ENCODE measurements at places on chromosomes 12 and 14.
A peak's percentile ranks its signal among the peaks of the same experiment; 100 is the strongest.

DNA sequence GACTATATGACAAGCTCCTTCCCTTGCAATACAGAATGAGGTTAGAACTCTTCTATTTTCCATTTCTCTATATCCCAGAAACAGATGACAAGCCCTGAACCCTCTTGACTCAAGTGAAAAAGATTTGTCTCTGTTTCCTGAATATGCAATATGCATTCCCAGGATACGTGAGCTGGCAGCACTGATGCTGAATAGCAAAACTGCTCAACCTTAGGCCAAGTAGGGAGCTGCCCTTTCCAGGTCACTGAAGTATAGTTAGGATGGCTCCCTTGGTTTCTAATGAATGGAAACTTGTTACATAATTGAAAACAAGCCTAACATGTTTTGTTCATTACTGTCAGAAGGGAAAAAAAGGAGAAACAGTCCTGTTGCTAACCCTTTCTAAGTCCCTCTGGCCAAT lies 47.9 kb upstream of the PLEKHG7 start:
- DNase-seq, result no peak

GRCh38 chr14:105065280-105066228 lies at the start of gene GPR132:
GPR132 (minus strand) TSS chr14:105065430; CDS start chr14:105055420, 10,010 bp downstream.
- DNase-seq, result peak; percentile 84

- DNase-seq, result no peak
Observed at GRCh38 chr14:74794947-74795346, 31.8 kb downstream of the YLPM1 start.

GRCh38 chr12:124485371-124485770 lies 82.0 kb downstream of the NCOR2 start:
- DNase-seq, result no peak

DNA sequence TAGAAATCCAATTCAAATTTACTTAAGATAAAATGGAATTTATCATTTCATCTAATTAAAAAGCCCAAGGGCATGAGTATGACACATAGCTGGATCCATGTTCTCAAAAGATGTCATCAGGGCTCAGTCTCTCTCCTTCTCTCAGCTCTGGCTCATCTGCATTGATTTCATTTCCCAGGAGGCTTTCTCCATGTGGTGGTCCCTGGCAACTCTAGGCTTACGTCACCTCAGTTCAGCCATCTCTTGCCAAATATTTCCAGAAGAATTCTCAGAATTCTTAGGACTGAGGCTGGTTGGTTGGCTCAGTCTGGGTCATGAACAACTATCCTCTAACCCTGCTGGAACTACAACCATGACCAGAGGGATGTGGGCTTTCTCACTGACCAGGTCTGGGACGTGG lies 65.3 kb downstream of the FOS start:
- no peak for DNase-seq

GRCh38 chr12:25644979-25645378 lies 91.9 kb upstream of the LMNTD1 start:
- no peak for DNase-seq

DNA sequence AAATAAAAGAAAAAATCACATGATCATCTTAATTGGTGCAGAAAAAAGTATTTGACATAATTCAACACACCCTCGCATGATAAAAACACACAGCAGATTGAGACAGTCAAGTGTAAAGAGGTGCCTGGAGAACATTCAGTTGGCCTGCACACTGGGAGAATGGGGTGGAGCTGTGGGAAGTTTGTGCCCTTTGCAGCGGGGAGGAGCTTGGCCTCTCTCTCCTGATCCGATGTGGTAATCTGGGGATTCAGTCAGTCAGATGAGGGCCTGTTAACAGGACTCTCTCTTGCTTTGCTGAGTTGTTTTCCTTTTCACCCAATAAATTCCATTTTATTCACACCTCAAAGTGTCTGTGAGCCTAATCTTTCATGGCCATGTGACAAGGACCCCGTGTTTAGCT lies 5.9 kb downstream of the SERPINA6 start:
- DNase-seq, result no peak

- DNase-seq, result no peak
Observed at GRCh38 chr12:5203274-5203673, 159.6 kb downstream of the KCNA5 start.

DNA sequence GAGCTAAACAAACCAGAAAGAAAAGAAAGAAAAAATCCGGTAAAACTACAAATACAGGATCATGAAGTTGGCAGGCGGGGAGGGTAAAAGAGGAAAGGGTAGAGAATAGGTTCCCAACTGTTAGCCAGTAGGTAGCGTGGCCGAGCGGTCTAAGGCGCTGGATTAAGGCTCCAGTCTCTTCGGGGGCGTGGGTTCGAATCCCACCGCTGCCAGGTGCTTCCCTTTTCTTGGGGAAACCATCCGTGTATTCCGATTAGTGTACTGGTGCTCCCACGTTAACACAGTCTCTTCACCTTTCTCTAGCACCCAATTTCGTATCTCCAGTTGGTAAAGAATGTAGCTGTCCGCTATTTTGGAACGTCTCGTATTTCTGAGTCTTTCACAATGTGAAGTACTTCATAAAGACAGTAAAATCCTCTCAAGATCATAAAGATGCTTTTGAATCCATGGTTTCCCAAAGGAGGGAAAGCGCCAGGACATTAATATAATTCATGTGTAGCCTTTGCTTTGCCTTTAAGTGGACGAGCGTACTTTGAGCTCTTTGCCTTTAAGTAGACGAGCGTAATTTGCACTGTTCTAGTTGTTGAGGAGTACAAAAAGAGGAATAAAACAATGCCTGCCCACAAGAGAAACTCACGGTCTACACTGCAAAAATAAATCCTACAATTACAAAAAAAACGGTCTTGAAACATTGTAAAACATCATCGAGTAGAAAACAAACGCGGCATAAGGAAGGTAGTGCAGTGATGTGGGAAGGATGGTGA lies 19.0 kb upstream of the RNASE12 start:
- peak; percentile 62 for DNase-seq

DNA sequence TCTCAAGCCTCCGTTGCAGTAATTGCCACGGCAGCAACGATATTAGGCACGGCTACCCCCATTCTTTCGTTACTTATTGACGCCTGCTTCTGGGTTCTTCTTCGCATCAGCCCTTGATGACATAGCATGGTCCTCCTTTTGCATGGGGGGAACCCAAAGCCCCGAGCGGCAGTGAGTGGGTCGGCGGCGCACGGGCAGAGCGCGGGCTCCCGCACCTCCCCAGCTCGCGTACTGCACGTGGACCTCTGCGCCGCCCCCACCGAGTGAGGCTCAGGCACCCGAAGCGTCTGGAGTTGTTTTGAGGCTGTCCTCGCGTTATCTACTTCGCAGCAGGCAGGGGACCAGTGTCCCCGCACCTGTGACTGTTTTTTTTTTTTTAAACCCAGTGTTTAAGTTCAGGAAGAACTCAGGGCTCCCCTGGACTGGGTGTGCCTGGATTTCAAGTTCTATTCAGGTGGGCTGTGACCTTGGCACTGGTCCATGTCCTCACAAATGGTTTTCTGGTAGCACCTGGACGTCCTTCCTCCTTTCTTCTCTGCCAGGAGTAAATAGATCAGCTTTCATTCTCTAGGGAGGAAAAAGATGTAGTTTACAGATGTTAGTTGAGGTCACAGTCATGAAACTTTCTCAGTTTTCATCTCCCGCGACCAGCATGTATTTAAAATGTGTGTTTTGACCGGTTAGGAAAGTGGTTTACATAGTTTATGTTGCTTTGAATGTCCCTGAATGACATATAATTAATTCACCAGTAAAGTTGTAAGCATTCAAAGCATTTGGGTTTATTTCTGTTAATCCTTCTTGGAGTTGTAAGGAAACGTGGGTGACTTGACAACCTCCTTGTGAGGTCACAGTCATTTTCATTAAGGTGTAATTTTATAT lies 1.4 kb upstream of the FOXN4 start:
- no peak for DNase-seq

- DNase-seq, result no peak
Observed at GRCh38 chr12:16307856-16308475, 30.5 kb upstream of the SLC15A5 start.

DNA sequence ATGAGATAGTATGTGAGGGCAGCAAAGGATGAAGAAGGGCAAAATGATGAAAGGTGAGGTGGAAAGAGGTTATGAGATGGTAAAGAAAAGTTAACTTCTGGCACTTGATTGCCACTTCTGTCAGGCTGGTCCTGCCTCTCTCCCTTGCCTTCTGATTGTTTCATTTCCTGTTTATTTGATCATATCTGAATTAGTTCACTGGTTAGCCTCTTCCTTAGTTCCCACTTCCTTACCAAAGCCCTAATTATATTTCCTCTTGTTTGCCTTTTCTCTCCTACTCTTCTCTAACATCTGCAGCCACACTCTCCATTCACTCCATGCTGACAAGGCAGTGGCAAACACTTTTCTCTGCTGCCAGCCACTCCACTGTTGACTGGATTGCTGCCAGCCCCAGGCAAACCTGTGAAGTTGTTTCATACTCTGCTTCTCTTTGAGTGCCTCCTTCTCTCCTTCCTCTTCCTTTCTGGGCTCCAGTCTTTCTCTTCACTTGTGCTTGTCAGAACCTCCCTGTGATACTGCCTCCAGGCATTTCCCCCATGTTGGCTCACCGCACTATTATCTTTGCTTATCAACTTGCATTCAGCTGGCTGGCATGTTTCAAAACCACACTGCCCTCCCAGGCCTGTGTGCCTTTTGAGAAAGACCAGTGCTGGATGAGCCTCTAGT lies 8.1 kb downstream of the PNP start:
- DNase-seq, result peak; percentile 7

DNA sequence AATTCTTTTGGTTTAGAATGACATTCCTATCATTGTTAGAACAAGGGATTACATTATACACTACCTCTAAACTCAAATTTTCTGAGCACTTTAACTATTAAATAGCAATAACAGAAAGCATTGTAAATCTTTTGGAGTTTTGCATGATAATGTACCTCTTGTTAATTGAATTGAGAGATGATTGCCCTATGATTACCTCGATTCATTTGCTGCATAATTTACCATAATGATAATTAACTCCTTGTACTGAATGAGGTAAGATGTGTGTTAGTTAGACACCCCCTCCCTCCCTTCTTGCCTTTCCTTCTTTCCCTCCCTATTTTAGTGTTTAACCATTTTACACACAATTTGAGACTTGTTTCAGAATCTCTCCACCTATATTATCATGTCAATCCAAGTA lies 469.2 kb downstream of the DIO2 start:
- no peak for DNase-seq

- peak; percentile 55 for DNase-seq
Observed at GRCh38 chr14:100317912-100318808, 5.0 kb upstream of the SLC25A47 start.

DNA sequence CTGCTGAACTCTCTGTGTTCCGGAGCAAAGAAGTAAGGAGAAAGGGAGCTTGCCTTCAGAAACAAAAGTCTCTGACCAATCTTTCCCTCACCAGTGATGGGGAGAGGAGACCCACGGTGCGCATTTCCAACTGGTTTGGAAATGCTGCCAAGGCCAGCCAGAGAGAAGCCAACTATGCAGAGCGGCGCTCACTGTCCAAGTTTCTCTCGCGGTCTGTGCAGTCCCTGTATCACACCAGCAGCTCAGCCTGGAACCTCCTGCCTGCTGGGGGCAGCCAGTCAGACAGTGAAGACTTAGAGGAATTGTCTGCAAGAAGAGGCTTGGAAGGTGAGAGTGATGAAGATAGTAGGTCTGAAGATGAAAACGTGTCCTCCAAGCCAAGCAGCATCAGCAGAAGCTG lies 206.2 kb downstream of the NAV3 start:
- DNase-seq, result no peak

GRCh38 chr14:21894003-21894897 lies 220.6 kb upstream of the OR4E1 start:
- peak; percentile 27 for DNase-seq

DNA sequence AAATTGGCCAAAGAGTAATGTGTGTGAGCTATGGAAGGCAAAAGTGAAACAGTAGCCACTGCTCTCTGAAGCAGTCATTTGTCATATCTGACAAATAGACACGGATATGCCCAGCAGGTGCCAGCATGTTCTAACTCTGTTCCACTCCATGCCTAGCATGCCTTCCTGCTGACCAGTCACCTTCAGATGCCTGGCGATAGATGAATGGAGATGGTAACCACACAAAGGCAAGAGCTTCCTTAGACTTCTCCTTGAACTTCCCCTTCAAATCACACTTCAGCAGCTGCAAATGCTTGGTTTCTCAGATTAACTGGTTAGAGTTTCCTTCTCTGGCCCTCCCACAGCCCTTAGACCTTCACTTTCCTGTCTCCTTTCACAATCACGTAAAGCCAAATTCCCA lies 429.9 kb downstream of the DAD1 start:
- no peak for DNase-seq

- no peak for DNase-seq
Observed at GRCh38 chr12:47864646-47865235, 40.1 kb downstream of the VDR start.

- DNase-seq, result no peak
Observed at GRCh38 chr14:25215607-25216006, 165.7 kb upstream of the STXBP6 start.

GRCh38 chr14:33931461-33931860 lies 19.4 kb downstream of the EGLN3 start:
- no peak for DNase-seq

- no peak for DNase-seq
Observed at GRCh38 chr14:58574623-58575022, 63.1 kb upstream of the DACT1 start.

GRCh38 chr12:91109581-91110310 lies 1.5 kb downstream of the LUM start:
- DNase-seq, result no peak

GRCh38 chr14:75711105-75711795 lies 50.2 kb downstream of the TTLL5 start:
- DNase-seq, result no peak

- DNase-seq, result peak; percentile 77
Observed at GRCh38 chr14:64294672-64295413, 672 bp upstream of the ESR2 start.

- no peak for DNase-seq
Observed at GRCh38 chr12:132827763-132828703, 636 bp downstream of the GOLGA3 start.

GRCh38 chr14:54048311-54048710 lies 91.7 kb upstream of the BMP4 start:
- DNase-seq, result no peak

- no peak for DNase-seq
Observed at GRCh38 chr12:41652981-41653380, 464.9 kb downstream of the PDZRN4 start.

GRCh38 chr12:43805860-43806736 lies at the start of gene TWF1:
TWF1 (minus strand) TSS chr12:43806317; CDS start chr12:43806245, 72 bp downstream.
- peak; percentile 73 for DNase-seq

DNA sequence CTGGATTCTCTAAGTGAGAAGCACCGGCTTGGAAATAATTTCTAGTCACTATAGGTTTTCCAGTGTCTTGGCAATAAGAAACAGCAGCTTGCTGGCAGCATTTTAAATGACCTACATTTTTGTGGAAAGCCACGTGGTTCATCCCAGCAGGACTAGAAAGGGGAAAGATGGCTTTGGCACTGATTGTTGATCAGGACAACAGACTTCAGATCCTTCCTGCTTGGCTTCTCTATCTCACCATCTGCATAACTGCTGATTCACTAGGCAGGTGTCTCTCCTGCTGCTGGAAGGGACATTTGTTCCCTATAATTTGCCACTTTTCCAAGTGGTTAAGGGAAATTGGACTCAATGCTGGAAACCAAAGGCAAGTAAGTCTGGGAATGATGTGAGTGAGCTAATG lies 131.0 kb downstream of the TTC8 start:
- no peak for DNase-seq
